ENCODE measurements at places on chromosomes 3 and 15. TPM values are rescaled to one million over a fixed set of nuclear protein-coding genes. Genes with fewer than 3 reads are reported as not detected.

The PRR23E gene
- not detected for total RNA-seq

The ZPLD1 gene
- not detected for total RNA-seq

The GOLGA6D gene
- 0.37 TPM for total RNA-seq

The COX5A gene
- total RNA-seq = 331 TPM

The AADACL2 gene
- not detected for total RNA-seq

The SYNPR gene
- total RNA-seq = 0.64 TPM

The CORO2B gene
- 3.2 TPM for total RNA-seq

The REC114 gene
- total RNA-seq = not detected

The C3orf49 gene
- not detected for total RNA-seq

The A4GNT gene
- not detected for total RNA-seq

The AP3B2 gene
- 9.8 TPM for total RNA-seq

The WDR93 gene
- not detected for total RNA-seq

The RBP2 gene
- not detected for total RNA-seq

- H3K27ac ChIP-seq = no peak overlapping the region
- H3K4me3 ChIP-seq = no peak overlapping the region
- no peaks in the 10 kb centered on the region for H3K27me3 ChIP-seq
- H3K4me1 ChIP-seq = no peaks in the 10 kb centered on the region
Observed at GRCh38 chr15:79358069-79358468, 47.2 kb downstream of the TMED3 start.

DNA sequence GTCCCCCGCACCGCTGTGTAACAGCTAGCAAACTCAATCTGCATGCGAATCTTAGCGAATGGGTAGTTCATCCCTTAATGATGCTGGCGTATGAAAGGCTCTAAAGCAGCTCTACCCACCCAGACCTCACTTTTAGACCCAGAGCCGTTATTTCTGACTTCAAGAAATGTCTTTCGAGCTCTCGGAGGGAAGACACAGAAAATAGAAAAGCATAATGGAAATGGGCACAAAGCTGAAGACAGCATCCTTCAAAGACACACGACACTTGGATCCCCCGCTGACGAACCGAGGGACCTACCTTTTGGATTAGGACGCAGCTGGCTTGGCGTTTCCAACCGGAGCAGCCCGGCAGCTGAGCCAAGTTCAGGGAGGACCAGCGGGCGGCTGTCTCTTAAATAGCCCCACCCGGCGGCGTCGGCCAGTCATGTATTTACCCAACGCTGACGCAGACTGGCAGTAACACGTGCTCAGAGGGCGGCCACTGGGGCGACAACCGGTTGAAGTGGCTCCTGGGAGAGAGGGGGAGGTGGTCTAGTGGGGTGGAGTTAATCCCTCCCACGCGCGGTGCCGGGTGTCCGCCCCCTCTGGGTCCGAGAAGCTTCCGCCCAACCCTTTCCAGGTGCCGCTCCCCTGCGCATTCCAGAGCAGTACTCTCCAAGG, 1.5 kb downstream of the CCK start:
- H3K4me3 ChIP-seq = peak overlapping the region; percentile 14
- H3K27me3 ChIP-seq = peaks cover 14% of the 10 kb centered on the region
- H3K4me1 ChIP-seq = no peaks in the 10 kb centered on the region
- H3K27ac ChIP-seq = no peak overlapping the region
- H3K36me3 ChIP-seq = peaks cover 5% of the 10 kb centered on the region

- H3K4me1 ChIP-seq = peaks cover 7% of the 10 kb centered on the region
- no peaks in the 10 kb centered on the region for H3K36me3 ChIP-seq
- H3K4me3 ChIP-seq = no peak overlapping the region
- no peak for DNase-seq
Observed at GRCh38 chr15:64251121-64251520, 88.3 kb upstream of the PPIB start.

DNA sequence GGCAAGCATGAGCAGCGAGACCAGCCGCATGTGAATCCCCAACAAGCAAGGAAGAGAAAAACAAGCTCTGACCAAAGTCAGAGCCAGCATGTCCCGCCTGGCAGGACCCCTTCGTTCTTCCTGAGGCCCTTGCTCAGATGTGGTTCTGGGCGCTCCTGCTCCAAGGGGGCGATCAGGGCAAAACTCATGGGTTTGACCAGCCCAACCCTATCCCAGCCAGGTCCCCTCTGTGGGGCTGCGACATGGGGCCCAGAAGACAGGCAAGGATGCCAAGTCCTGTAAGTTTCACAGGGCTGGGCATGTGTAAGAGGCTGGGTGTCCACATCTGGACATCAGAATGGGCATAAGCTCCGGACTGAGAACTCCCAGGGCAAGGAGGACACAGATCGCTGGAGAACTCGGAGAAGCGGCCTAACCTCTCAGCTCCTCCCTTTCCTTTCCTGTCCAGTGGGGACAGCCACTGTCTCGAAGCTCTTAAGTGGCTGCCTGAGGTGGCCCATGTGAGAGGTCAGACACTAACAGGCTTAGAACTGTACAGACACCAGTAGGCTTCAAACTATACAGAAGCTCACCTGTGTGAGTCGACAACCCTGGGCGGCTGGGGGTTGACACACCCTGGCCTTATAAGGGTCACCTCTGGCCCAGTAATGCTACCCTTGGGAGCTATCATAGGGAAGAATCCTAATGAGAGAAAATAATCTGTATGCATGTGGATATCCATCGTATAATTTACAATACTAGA, 48.9 kb downstream of the XXYLT1 start:
- H3K4me1 ChIP-seq = peaks cover 6% of the 10 kb centered on the region
- H3K27ac ChIP-seq = no peak overlapping the region
- no peaks in the 10 kb centered on the region for H3K27me3 ChIP-seq
- H3K36me3 ChIP-seq = peaks cover 28% of the 10 kb centered on the region
- no peak overlapping the region for H3K4me3 ChIP-seq

DNA sequence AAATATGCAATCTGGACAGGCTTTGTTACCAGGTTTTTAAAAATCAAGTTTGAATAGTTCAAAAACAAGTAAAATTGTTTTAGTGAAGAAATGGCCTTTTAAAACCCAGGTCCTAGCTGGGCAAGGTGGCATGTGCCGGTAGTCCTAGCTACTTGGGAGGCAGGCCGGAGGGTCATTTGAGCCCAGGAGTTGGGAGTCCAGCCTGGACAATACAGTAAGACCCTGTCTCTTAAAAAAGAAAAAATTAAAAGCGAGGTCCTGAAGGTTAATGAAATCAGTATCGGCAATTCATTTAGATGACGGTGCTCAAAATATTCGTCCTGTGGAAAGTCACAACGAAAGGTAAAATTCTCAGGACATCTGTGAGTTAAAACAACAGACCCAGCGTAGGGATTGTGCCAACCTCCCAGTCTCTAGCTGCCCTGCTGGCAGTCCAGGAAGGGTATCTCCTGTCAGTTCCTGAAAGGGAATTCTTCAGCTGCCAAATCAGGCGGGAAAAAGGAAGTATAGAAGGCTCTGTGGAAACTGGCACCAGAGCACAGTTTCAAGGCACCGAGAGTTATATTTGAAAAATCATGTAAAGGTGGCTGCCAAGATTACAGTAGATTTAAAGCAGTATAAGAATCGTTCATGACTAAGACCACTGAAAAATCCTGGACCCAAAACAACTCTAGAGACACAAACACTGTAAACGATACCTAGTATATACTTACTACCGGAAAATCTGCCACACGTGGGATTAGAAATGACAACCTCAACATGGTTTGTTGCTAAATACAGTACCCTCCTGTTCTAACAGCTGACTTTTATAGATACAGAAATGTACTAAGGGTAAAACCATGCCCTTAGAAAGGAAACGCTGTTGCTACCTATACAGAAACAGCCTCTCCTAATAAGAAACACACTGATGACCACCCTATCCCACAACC, 1.2 kb upstream of the ABHD17C start:
- H3K4me1 ChIP-seq = no peaks in the 10 kb centered on the region
- H3K27me3 ChIP-seq = peaks cover 7% of the 10 kb centered on the region
- no peak overlapping the region for H3K27ac ChIP-seq
- peak overlapping the region; percentile 89 for H3K4me3 ChIP-seq

- H3K4me1 ChIP-seq = no peaks in the 10 kb centered on the region
- no peak overlapping the region for H3K27ac ChIP-seq
- peaks cover 2% of the 10 kb centered on the region for H3K36me3 ChIP-seq
- H3K27me3 ChIP-seq = no peaks in the 10 kb centered on the region
- DNase-seq = no peak
Observed at GRCh38 chr3:14231998-14232501, 53.4 kb downstream of the LSM3 start.

GRCh38 chr15:67935244-67935643, 95.4 kb upstream of the RNU6-1 start:
- H3K4me3 ChIP-seq = no peak overlapping the region
- H3K4me1 ChIP-seq = no peaks in the 10 kb centered on the region
- no peaks in the 10 kb centered on the region for H3K36me3 ChIP-seq
- no peak for DNase-seq
- no peak overlapping the region for H3K27ac ChIP-seq

DNA sequence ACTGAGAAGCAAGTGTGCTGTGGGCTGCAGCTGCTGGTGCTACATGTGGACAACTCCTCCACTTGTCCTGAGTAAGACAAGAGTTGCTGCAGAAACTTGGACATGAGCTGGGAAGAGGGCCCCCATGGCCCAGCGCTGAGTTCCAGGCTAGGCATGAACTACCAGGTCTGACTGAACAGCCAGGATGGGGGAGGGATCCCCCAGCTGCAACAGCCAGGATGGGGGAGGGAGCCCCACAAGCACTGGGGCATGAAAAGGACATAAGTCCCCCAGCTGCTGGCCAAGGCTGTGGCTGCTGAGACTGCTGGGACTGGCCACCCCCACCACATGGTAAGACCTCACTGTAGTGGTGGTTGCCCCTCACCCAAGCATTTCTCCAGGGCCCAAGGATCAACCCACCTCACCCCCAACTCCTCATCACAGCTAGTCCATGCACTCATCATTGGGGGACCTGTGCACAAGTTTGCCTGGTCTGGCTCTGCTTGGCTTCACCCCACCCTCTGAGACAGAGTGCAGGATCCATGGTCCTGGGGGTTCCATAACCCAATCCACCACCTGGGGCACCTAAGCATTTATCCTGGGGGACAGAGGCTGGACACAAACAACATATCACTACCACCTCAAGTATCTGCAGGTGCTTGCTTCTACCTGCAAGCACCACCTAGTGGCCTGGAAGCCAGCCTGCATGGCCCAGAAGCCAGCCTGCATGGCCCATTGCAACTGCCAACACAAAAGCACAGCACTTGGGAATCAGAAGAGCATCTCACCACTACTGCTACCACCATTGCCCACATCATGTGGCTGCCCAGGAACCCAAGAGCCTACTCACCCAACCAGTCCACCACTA, 84.5 kb upstream of the STT3B start:
- DNase-seq = peak; percentile 74
- H3K27me3 ChIP-seq = no peaks in the 10 kb centered on the region
- H3K4me3 ChIP-seq = no peak overlapping the region
- H3K36me3 ChIP-seq = no peaks in the 10 kb centered on the region

- H3K36me3 ChIP-seq = peaks cover 1% of the 10 kb centered on the region
- no peaks in the 10 kb centered on the region for H3K4me1 ChIP-seq
- DNase-seq = no peak
- H3K27ac ChIP-seq = no peak overlapping the region
- H3K4me3 ChIP-seq = no peak overlapping the region
- no peaks in the 10 kb centered on the region for H3K27me3 ChIP-seq
Observed at GRCh38 chr3:76177610-76178009, 392.3 kb upstream of the ZNF717 start.

DNA sequence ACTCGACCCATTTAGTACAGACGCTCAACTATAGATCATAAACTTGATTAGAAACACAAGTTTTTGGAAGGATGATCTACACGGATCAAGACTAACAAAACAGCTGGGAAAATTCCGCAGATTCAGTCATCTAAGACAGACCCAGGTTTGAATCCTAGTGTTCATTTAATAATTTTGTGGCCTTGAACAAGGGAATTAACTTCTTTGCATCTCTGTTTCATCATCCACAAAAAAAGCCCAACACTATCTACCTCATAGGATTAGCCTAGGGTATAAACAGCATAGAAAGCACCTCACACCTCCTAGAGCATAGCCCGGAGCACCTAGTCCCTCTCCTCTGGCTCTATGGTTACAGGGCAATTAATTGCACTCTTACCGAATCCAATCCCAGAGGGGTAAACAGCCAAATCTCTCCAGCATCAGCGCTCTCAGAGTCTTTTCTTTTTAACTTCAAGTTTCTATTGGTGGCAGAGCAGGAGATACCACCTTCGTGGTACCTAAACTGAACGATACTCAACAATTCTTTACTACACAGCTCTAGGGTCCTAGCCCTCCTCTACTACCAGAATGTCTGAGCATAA, 3.5 kb downstream of the TBL1XR1 start:
- H3K27ac ChIP-seq = no peak overlapping the region
- peaks cover 4% of the 10 kb centered on the region for H3K4me1 ChIP-seq
- peak overlapping the region; percentile 43 for H3K4me3 ChIP-seq
- peaks cover 7% of the 10 kb centered on the region for H3K36me3 ChIP-seq

DNA sequence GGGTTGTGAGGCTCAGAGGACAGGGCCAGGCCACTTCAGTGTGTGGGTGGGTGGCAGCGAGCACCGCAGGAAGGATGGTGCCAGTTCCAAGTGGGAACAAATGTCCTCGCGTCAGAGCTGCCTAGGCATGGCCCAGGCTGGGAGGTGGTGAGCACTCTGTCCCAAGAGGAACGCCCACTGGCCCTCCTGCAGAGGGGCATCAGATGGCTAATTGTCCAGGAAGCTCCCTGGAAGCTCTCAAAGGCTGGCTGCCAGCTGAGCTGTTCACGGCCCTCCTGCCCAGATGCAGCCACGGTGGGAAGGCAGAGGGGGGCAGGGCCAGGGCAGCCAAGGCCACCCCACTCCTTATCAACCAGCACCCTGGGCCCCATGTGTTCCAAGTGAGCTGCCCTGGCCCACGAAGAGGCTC, 55.2 kb downstream of the IQSEC1 start:
- H3K36me3 ChIP-seq = no peaks in the 10 kb centered on the region
- peak; percentile 57 for DNase-seq
- H3K4me1 ChIP-seq = peaks cover 6% of the 10 kb centered on the region
- no peak overlapping the region for H3K27ac ChIP-seq
- no peaks in the 10 kb centered on the region for H3K27me3 ChIP-seq

DNA sequence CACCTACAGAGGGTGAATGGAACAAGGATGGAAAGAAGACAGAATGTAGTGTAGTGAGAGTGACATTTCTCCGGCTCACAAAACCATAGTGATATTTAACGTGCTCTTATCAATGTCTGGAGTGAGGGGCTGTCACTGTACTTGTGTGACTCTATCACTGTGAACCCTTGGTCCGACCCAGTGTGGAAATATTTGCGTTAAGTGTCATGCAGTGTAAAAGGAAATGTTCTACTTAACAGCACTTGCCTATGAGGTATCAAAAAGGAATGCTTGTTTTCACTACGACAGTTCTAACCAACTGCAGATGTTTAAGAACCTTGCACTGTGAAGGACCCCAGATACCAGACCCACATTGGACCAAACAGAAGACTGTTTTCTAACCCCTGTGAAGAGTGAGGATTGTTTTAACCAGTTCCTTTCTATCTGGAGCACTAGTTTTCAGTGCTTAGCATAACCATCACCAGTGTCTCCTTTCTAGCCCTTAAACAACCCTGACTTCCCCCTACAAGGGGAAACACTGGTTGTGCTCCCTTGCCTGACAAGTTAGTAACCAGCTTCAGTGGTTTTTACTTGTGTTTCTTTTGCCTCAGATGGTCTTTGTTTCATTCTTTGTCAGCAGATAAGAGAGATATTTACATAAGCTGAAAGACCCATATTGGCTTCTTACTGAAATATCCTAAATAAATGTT, 144.7 kb upstream of the ABHD17C start:
- no peak overlapping the region for H3K4me3 ChIP-seq
- DNase-seq = no peak
- H3K36me3 ChIP-seq = peaks cover 8% of the 10 kb centered on the region
- 0 out of 2 replicates have a peak, but pooled peaks cover 1% of the 10 kb centered on the region for H3K4me1 ChIP-seq

- no peaks in the 10 kb centered on the region for H3K27me3 ChIP-seq
- H3K36me3 ChIP-seq = no peaks in the 10 kb centered on the region
- no peaks in the 10 kb centered on the region for H3K4me1 ChIP-seq
- no peak overlapping the region for H3K4me3 ChIP-seq
Observed at GRCh38 chr3:142660893-142661292, 62.9 kb upstream of the TRPC1 start.

Measured in H9 (cell line).